ENCODE measurements at places on chromosomes 13 and 19.

DNA sequence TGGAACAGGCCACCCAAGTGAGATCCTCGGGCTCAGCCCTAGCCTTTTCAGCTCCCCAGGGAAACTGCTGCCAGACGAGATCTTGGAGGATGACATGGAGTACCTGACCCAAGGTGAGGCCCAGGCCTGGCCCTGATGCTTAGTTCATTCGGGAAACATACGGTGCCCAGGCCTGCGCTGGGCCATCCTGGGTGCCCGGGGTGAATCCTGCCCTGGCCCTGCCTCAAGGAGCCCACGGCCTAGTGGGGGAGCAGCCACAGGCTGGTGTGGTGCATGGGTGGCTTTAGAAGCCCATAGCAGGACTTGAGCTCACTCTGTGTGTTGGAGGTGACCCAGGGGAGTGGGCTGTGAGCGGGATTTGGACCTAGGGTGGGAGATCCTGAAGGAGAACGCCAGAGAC lies 10.1 kb downstream of the SIX5 start:
- DNase-seq, result no peak

DNA sequence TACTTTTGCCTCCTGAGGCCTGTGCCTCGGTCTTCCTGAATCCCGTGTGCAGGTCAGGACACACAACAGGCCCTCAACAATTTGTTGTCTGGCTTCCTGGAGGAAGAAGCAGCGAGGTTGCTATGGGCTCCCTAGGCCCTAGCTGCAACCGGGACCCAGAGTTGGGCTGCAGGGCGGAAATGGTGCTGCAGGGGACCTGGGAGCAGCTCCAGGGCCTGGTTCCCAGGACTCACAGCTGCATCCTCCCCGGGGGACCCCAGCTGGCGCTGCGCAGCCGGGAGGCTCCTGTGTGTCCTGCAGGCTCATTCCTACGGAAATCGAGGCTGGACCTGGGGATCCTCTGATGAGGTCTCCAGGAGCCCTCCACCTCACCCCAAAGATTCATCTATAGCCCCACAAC lies 999 bp upstream of the TNFAIP8L1 start:
- DNase-seq, result no peak

DNA sequence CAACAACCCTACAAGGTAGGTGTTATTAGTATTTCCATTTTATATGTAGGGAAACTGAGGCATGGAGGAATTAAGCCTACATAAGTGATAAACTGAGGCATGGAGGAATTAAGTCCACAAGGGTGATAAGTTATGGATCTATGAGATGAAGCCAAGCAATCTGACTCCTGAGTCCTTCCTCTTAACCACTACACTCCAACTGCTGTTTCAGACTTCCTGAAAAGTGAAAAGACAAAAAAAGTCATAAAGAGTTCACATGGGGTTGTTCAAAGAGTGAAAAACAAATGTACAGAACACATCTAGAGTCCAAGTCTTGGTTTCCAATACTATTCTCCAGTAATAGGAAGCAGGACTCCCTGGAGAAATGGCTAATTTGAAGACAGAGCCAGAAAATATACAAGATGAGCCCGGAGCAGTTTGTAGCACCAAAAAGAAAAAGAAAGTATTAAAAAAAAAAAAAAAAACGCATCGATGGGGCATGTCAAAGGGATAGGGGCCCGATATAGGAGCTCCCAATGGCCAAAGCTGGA lies 12.1 kb downstream of the CRYL1 start:
- DNase-seq, result no peak

GRCh38 chr13:103540382-103540765 lies 474.2 kb upstream of the SLC10A2 start:
- no peak for DNase-seq
